Stimulated activated CD4-positive, alpha-beta T cell treated with anti-CD3 and anti-CD28 coated beads, Interleukin-12 subunit alpha, Interleukin-12 subunit beta, amount 100 ng/mL, for 48 hours (primary cell): ENCODE measurements at places on chromosomes 5 and 9.

DNA sequence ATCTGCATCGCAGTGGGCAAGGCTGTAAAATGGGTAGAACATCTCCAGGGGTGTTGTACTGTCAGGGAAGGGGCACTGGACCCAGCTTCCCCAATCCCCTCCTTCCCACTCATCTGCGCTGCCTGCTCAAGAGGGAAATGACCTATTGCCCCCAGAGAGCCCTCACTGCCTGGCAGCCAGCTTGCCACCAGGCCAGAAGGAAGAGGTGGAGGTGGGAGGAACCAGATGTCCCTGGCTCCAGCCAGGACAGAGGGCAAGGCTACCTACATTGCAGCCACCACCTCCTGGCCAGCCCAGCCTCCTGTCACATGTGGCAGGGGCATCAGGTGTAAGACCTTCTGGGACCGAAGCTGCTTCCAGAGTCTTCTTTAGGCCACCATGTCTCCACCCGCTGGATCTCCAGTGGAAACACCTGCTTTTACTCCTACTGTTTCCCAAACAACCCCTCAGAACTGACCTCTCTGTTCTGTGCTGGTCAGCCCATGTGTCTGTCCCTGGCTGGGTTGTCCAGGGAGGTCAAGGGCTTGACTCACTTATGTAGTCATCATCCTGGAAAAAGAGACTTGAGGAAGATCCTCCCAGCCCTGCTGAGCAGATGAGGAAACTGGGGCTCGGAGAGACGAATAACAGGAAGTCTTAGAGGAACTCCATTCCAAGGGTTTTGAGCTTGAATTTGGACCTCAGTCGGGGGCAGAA lies 42.3 kb downstream of the JADE2 start:
- no peak for DNase-seq

DNA sequence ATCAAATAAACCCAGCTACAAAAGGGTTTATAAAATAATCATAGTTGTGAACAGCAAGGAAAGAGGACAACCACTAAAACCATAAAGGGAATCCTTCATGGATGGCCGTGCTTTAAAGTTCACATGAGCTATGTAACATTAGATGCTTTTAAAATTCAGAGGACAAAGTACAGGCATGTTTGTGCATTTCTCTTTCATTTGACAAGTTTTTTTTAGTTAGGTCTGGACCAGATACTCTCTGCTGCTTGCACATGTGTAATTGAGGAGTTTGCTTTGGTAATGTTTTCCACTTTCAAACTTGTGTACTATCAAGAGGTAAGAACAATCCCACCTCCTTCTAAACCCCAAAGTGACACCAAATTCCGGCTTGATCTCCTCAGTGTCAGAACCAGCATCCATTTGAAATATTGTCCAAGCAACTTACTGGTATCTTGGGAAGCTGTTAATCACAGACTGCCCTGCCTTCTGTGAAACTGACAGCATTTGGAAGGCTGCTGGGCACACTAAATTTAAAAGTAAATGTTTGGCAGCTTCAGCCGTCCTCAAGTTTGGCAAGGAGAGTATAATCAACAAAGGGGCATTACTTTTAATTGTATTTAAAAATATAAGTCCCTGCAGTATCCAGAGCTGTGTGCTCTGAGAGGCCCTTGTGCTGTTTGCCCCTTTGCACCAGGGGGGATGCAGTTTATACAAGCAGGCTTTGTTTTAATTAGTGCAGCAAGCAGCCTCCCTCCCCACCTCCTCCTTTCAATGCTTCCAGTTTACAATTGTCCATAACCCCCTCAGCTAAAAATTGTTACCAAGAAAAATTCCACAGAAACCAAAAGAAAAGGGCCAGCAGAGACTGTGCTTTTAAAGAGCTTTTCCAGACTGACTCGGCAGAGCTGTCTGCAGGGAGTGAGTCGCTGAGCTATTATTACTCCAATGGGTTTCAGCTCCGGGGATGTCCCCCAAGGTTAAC lies 328.3 kb upstream of the MPDZ start:
- no peak for DNase-seq

- DNase-seq, result no peak
Observed at GRCh38 chr5:170275376-170275994, 22.1 kb downstream of the LCP2 start.

DNA sequence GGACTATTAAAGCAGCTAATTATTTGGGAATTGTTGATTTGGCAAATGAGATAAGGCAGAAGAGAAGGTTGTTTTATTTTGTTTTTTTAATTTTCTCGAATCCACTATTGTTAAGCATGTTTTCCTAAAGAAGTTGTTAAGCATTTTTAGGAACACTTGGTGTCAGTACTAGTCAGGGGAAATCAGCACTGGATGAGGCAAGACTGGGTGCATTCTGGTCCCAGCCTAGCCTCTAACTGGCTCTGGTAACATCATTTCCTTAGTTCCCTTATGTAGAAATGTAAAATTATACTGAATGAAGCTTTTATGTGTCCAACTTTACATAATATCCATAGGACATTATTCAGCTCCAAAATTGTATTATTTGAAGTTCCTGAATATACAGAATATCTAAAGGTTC lies 196.1 kb downstream of the PCSK5 start:
- DNase-seq, result no peak

DNA sequence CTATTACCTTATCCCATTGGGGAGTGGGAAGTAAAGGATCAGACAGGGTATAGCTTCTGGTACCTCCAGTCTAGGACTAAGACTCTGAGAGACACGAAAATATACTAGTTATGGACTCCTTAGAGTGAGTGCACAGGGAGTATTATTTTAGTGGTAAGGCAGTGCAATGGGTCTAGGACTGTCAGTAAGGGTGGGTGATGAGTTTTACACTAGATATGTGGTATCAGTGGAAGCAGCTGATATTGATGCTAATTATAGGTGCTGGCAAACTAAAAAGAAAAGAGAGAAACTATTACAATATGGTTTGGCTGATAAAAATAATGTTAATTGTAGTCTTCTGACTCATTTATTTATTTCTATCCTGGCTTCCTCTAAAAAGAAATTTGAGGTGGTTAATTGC lies 118.6 kb downstream of the UNC13B start:
- DNase-seq, result no peak

DNA sequence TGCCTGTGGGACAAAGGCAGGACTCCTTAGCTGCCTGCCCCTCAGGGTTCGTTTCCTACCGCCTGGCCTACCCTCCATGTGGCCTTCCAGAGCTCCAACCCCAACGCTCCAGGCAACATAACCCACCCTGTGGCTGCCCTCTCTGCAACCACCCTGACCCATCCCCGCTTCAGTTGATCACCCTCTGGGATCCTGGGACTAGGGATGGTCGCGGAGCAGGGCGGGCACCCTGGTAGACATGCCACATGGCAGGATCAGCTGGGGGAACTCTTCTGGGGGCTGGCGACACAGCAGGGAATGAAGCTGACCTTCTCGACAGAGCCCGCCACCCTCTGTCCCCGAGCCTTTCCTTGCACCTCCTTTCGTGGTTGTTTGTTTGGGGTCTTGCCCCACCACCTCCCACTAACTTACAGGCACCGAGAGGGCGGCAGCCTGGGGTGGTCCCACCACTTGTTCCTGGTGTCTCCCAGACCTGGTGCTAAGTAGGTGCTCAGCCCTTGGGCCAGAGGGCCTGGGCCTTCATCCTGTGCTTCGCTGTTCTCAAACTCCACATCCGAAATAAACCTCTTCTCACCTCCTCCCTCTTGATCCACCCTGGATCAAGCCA lies 243.1 kb downstream of the PBX3 start:
- DNase-seq, result no peak

DNA sequence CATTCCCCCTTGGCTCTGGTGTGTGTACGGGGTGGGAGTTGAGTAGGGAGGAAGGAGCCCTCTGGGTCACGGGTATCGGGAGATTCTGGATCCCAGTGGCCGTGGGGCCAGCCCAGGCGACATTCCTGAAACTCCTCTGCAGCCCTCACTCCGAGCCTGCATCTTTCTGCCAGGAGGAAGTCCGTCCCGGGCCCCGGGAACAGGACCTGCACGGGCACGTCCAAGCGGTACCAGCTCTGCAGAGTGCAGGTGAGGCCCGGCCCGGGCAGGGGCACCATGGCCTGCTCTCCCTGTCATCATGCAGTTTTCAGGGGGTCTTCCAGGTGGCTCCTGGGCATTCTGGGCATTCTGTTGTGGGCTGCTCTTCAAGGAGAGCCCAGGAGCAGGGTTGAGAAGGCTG lies 3.7 kb downstream of the ADAMTSL2 start:
- no peak for DNase-seq

GRCh38 chr5:37850226-37850865 lies 10.5 kb upstream of the GDNF start:
- no peak for DNase-seq

- DNase-seq, result no peak
Observed at GRCh38 chr5:150046031-150046430, 40.3 kb downstream of the CSF1R start.

DNA sequence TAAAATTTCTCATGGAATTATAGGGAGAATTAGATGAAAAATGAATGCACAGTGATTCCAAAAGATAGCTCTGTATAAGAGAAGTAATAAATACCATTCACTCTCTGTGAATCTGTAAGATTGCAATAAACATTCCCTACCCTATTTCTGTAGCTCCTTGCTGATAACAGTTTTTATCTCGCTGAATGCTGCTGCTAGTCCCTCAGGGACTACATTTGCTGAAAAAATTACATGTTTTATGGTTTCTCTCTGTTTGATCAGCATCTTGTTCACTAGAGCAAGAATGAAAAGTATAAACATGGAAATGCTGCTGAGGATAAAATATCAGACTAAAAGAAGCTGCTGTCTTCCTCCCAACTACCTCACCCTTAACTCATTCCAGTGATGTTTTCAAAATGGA lies 44.3 kb upstream of the TYRP1 start:
- DNase-seq, result no peak

DNA sequence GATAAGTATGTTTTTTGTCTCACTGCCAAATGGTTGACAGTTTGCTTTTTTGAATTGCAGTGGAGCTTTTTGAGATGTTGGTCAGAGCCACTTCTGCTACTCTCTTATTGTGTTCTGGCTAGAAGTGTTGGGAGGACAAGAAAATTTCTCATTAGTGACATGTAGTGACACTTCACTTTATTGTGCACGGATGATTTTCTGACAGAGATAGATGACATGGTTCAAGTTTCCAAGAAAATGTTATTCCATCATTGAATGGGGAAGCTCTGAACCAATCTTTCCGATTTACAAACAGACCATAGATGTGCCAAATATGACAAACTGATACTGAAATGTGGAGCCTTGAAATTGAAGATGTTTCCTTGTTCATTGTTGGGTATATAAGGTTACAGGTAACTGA lies 558.9 kb upstream of the WWC1 start:
- no peak for DNase-seq

GRCh38 chr5:82097-82496 lies 9.9 kb upstream of the PLEKHG4B start:
- DNase-seq, result no peak

DNA sequence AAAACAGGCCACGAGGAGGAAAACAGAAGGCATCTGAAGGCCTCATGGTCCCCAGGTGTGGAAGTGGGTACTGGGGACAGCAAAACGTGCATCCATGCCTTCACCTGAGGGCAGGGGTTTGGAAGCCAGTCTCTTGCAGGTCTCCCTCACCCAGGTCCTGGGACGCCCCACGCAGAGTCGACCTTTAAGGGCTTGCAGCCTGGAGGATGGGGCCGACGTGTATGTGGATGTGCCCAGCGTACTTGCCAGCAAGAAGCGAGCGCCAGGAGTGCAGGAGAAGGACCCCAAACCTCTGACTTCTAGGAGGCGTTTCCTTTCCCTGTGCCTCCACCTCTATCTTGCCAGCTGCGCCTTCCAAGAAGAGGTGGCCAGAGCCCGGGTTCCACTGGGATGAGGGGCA lies 65.9 kb downstream of the OTULIN start:
- no peak for DNase-seq

- no peak for DNase-seq
Observed at GRCh38 chr5:144232285-144232684, 61.6 kb downstream of the KCTD16 start.

DNA sequence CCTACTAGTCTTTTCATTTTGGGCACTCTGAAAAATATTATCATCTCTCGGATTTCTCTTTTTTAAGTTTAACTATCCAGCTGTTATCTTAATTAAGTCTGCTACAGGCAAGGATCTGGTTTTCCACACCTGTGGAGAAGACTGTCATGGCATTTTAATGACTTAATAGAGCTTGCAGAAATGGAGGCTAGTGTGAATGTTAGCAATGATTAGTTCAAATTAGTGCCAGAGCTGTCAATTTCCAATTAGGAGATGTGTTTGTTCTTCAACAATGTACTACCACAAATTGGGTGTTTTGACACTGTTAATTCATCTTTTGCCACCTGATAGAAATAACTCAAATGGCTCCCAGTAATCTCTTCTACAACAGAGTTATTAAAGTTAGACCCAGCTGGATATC lies 2023.0 kb upstream of the CDH9 start:
- DNase-seq, result no peak

DNA sequence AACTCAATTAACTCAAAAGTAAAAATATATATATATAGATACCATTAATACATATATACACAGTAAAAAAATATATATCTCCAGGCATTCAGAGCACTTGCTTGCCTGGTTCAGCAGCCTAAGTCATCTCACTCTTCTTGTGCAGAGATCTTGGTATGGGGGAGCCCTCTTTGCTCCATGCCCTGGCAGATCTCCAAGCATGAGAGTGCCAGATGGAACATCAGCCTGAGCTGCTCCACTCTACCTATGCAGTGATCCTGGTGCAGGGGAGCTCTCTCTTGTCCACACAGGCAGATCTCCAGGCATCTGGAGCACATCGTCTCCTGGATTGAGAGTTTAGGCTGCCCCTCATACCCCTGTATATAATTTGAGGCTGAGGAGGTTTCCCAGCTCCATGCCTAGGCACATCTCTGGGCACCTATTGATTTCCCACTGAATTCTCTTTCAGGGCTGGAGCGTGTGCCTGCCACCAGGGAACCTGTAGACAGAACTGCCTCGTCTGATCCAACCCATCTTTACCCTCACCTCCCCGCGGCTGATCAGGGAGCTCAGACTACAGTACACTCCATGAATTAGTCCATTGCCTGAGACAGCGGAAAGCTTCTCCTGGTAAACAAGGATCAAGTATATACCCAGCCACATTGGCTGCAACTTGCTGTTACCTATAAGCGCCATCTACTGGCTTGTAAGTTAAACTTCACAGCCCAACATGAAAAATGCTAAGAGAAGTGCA lies 342.4 kb upstream of the GRIA1 start:
- no peak for DNase-seq

DNA sequence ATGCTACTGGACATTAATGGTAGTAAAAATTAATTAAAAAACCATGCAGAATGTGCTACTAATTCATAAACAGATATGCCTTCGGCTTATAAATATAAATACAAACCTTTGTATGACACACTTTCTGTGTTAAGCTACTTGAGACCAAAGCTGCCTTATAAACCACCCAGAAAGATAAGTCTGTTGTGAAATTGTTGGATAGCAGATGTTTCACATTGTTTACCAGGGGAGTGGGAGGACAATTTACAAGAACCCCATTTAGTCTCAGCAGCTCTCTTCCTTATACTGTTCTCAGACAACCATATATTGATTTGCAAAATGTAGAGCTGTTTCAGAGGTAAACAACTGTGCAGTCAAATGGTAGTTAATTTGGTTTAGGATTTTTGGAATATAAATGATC lies 524.4 kb downstream of the PRR16 start:
- DNase-seq, result no peak
